ENCODE measurements at places on chromosomes 7 and 10.

GRCh38 chr7:52507546-52508255 lies 527.7 kb upstream of the POM121L12 start:
- no peak for DNase-seq

DNA sequence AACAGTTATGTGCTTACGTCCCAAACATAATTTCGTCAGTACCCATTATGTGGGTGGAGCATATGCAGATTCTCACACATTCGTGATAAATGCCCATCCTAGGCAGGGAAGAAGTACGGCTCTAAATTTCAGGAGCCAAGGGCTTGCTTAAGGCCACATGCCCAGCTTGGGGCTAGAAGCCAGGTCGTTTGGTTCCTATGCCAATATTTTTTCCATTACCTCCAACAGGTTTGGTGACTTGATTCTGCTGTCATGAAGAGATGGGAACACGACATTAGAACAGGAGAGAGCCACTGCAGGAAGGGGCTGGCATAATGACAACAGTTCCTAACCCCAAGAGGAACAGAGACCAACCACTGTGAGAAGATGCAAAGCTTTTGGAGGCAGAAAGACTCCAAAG lies 85.1 kb downstream of the HIPK2 start:
- DNase-seq, result no peak

- DNase-seq, result no peak
Observed at GRCh38 chr10:15395935-15396334, 24.8 kb upstream of the FAM171A1 start.

DNA sequence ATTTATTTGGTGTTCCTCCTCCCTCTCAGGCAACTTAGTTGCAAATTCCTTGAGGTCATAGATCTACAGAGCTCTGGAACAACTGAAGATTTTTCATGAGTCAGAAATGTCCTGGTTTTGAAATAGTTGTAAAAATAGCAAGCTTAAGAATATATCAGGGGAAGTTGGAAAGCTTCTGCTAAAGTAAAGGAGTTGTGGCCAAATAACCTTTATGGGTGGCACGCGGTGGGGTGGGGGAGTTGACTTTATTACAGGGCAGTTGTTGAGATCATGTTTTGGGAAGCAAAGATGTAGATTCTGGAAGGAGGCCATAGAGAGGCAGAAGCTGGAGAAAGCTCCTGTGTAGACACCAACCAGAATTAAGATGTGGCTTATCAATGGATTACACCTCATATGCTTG lies 326.0 kb upstream of the MTPN start:
- no peak for DNase-seq

DNA sequence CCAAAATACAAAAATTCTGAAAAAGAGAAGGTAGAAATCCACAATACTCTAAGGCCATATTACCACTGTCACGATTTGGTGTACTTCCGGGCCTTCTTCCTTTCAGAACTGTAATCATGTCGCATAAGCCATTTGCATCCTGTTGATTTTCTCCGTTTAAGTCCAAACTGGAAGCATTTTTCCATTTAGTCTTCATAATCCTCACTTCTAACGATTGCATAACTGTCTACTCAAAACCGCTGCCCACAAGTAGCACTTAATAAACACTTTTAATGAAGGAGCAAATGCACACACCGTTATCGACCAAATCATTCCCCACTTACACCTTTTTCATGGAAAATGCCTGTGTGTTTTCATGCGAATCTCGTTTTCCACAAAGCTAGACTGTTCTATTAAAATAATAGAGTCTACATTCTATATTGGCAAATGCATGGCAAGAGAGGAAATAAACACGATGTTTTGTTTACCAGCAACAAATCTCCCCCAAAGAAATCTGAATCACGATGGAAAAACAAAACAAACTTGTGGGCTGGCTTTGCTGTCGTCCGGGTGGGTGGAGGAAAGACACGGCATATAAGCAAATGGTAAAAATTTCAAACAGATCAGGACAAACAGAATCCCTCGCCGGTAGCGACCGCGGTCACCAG lies 1.0 kb downstream of the ATE1 start:
- DNase-seq, result no peak

DNA sequence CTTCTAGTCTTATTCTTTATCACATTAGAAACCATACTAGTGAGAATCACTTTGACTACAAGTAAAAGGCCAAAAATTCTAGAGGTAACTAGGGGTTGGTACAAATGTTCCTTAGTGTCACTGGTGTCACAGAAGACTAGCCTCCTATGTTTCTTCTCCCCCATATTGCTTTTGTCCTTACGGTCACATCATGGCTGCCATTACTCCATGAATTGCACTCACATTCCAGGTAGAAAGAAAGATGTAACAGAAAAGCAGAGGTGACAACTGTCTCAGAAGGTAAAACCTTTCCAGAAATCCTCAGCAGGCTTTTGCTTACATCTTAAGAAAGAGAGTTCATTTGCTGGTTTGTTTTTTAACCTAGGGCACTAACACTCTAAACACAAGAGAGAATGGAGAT lies 42.9 kb downstream of the USP6NL start:
- DNase-seq, result no peak

DNA sequence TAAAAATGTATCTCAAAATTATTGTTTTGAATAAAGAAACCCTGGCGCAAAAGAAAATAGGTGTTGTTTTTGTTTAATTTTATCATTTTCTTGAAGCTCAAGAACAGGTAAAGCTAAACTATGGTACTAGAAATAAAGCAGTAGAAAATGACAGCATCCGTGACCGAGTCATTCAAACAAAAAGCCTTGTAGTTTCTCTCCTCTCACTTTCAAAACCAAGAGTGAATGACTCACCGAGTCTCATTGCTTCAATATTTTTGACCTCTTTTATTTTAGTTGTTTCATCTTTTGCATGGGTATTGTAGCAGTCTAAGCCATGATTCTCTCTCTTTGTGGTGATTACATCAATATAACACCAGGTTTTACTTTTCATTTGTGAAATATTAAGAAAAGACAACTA lies 396.5 kb downstream of the POM121L12 start:
- DNase-seq, result no peak

GRCh38 chr10:4079803-4080202 lies 294.8 kb upstream of the KLF6 start:
- no peak for DNase-seq

DNA sequence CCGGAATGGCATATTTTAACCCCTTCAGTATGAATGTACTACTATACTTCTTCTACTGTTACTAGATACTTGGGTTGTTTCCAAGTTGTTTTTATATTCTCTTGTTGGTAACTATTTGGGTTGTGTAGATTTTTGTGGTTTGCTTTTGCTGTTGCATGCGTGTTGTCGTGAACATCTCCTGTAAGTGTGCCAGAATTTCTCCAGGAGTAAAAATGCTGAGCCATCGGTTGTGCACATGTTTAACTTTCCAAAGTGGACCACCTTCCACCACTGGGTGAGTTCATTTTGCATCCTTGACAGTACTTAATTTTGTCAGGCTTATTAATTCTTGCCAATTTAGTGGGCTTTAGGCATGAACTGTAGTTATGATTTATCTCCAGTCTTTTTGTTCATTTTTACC lies 47.9 kb downstream of the CSGALNACT2 start:
- DNase-seq, result no peak

DNA sequence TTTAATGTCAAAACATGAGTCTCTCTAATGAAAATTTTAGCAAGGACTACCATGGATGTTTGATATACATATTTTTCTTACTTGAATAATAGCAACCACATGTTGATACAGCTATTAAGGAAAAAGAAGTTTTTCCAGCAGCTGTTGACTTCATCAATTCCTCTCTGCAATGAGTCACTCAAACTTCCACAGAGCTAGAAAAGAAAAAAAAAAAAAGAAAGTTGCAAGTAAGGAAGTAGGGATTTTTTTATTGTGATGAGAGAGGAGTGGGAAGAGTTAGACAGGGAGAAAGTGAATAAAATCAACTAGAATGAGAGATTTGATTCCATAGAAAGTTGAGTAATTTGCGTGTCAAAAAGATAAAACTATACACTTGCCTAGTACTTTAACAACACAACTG lies 46.2 kb downstream of the CAV1 start:
- no peak for DNase-seq

DNA sequence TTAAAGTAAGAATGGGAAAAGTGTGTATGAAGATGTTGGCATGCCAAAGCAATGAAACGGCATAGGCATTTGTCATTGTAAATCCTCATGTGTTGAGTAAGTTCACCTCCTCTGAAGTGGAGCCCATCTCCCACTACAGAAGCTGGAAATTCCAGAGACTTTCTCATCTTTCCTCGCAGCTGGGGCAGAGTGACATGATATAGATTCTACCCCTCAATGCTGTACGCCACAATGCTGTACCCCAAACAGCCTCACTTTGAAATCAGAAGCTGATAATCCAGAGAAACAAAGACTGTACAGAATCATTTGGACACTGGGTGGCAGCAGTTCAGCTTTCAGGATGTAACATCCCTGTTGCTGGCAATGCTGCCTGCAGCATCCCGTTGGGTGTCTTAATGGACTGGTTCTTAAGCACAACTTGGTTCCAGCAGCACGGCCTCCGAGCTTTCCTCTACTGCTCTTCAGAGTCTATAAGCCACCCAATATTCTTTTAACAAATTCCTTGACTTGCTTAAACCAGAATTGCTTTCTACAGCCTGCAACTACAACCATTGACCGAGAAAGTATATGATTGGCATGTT lies 18.8 kb downstream of the ZC3HAV1L start:
- DNase-seq, result peak; percentile 68

DNA sequence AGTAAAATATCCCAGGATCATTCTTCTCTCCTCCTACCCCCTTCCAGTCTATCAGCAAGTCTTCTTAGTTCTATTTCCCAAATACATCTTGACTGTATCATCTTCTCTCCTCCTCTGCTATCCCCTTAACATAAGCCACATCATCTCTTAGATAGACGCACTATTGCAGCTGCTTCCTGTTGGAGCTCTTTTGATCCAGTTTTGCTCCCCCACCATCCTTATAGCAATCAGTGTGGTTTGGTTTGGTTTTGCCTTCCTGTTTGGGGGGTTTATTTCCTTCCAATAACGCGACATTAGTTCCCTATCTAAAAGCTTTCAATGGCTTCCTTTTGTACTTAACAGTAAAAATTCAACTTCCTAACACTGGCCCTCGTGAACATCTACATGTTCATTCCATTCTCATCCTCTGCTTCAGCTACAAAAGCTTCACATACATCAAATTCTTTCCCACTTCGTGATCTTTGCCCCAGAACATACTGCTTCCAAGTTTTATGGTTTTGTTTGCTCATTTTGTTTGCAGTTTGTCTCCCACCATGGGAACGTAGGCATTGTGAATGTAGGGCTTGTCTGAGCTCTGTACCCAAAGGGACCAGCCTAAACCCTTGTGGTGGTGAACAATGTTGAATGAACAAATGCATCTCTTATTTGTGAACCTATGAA lies 33.7 kb upstream of the PLXDC2 start:
- DNase-seq, result no peak

DNA sequence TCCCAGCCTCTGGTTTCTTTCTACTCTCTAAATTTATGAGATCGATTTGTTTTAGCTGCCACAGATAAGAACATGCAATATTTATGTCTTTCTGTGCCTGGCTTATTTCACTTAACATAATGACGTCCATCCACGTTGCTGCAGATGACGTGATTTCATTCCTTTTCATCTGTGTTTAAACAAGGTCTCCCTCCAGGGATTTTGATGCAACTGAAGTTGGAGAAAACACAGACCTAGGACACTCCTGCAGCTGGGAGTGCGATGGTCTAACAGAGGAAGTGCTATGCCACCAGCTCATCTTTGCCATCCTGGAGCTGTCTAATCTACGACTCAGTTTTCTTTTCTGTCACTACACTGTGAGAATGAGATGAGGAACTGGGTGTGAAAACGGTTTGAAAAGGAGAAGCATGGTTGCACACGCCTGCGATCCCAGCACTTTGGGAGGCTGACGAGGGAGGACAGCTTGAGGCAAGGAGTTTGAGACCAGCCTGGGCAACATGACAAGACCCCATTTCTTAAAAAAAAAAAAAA lies 1.5 kb upstream of the KCTD7 start:
- no peak for DNase-seq

DNA sequence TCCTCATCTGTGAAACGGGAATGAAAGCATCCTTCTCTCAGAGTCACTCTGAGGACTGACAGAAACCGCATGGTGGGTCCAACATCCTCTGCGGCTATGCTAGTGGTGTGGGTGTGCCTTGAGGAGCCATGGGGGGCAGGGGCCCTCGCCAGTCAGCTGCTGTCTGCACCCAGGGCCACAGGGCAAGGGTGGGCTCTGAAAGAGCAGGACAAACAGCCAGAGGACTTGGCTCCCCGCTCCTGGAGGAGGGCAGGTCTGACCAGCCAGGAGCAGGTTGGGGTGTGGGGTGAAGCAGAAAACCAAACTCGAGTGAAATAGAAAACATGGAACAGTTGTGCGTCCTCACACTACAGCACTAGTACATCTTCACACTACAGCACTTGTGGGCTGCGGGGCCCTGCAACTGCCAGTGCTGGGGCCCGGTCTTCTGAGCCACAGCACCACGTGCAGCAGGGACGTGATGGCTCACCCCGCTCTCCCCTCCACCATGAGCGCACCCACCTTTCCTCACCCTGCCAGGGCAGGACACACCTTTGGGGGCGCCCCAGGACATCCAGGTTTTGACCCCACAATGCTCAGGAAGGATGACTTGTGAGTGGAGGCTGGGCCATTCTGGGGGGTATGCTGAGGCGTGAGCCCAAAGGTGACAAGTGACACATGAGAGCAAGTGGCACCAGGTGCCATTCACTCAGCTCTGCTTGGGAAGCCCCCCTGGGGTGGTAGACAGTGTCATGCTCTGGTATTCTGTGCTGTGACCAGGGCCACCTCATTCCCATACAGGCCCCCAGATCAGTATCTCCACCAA lies 96.1 kb upstream of the RET start:
- no peak for DNase-seq

DNA sequence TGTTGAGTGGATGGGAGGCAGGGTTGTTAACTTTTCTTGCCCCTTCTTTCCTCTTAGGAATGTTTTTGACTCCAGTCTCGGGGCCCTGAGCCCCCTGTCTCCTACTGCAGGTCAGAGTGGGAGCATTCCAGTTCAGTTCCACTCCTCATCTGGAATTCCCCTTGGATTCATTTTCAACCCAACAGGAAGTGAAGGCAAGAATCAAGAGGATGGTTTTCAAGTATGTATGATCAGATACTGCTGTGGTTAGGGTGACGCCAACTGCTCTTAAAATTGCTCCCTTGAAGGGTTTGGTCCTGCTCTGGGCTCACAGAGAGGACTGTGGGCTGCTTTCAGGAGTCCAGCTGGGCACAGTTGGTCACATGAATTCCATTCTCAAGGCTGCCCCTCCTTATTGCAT lies 22.0 kb downstream of the VWA2 start:
- no peak for DNase-seq

- no peak for DNase-seq
Observed at GRCh38 chr7:101226721-101227120, 8.8 kb downstream of the ZNHIT1 start.

DNA sequence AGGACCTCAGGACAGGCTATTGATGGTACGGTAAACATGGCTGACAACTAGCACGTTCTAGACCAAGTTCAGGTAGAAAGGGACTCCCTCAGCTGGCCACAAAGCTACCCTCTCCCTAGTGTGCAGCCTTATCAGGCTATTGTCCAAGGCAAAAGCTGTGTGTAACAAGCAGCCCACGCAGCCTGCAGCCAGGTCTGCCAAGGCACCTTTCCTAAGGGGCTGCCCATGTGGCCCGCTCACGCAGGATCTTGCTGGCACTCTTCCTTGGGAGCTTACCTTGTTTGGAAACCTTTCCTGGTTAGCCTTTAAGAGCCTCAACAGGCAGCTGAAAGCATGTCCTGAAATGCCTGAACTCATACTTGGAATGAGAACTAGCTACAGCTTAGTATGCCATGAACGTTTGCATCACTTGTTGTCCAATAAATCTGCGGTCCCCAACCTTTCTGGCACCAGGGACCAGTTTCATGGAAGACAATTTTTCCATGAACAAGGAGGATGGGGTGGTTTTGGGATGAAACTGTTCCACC lies 51.7 kb downstream of the SYPL1 start:
- no peak for DNase-seq

Data from NCI-H1417 (cell line).